ENCODE measurements at places on chromosomes 16 and 17. TPM values are rescaled to one million over a fixed set of nuclear protein-coding genes. Genes with fewer than 3 reads are reported as not detected.

DNA sequence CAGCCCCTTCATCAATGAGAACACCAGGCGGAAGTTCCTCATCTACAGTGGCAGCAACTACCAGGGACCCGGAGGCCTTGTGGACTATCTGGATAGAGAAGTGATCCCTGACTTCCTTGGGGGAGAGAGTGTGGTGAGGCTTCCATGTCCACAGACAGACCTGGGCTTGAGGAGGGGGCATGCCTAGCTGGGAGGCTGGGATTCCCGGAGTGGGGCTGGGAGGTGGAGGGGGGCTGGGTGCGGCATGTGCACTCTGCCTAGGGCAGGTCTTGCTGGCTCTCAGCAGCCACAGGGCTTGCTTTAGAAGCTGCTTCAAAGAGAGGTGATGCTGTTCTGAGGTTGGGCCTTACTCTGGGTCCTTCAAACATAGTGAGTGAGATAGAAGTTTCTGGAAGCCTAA lies 27.8 kb downstream of the NAGPA start:
- DNase-seq = no peak

DNA sequence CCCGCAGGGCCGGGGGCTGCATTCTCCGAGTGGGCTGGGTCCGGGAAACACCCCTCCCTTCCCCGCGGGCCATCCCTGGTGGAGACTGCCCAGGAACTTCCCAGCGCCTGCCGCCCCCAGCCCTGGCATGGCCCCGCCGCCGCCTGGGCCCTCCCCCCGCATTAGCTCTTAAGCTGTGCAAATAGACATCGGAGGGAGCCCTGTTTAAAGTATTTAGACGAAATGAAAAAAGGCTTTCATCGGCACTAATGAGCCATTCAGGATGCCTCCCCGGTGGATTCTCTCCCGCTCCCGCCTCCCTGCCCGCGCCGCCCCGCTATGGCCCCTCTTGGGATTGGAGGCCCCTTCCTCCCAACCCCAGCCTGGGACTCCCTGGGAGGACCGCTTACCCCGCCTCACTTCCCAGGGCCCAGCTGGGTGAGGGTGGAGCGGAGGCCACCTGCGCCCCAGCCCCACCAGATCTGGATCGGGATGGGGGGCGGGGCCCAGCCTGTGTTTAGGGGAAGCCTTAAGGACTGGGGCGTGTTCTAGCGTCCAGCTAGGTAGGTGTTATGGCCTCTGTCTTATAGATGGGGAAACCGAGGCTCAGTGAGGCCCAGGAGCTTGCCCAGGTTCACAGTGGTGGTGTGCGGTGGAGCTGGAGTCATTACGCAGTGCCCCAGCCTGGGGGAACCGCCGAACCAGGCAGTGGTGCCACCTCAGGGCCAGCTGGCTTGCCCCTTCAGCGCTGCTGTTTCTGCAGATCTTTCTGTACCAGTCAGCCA lies 19.7 kb downstream of the SEZ6 start:
- DNase-seq = peak; percentile 31

DNA sequence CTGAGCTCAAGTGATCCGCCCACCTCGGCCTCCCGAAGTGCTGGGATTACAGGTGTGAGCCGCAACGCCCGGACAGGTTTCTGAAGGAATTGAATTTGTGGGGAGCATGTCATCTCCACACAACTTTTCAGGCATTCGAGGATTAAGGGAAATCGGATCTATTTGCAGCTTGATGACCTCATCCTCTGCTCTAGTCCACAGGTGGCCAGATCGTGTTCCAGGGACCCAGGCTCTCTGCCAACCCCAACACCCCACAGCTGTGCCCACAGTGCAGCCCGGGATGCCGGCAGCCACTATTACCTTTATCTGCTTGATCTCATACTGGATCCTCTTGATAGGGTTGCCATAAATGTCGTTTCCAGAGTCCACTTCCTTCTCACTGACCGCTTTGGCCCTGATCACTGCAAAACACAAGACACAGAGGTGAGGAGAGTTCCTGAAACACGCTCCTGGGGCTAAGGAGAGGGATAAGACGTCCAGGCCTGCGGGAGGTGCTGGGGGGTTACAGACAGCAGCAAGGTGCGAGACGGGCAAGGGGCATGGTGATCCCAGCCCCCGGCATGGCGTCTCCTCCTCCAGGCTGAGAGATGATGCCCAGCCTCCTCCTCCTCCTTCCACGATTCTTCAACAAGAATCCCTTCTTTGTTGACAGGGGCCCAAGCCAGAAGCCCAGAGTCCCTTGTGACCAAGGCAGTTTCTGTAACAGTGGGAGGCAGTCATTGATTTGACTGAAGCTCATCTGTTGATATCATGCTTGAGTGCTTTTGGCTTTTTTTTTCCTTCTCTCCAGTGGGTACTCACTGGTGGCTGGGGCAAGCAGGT lies 29.3 kb downstream of the CEP295NL start:
- DNase-seq = no peak

DNA sequence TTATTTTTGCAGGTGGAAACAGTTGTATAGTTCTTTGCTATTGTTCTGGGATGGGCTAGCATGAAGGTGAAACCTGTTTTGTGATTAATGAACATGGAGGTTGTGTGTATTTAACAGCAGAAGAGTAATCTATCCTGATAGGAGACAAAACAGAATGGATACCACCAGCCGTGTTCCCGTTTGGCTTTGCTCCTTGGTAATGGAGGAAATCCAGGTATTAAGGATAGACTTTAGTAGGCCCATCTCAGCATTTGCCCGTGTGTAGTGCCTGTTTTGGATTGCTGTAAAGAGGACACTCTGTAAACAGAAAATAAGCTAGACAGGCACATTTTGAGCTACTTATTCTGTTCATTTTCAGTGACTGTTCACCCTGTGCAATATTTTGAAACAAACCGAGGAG lies 215.1 kb downstream of the RBFOX1 start:
- DNase-seq = no peak

Gene TPSAB1
- total RNA-seq = not detected

Gene CDR2L
- total RNA-seq = 40.5 TPM

All from H1 (cell line).